Omental fat pad (tissue), 4 donors: ENCODE measurements at places on chromosomes 3 and 15. TPM values are rescaled to one million over a fixed set of nuclear protein-coding genes. Genes with fewer than 3 reads are reported as not detected.

SLC12A1 gene
- not detected for total RNA-seq

ANKRD63 gene
- not detected for total RNA-seq

CIDEC gene
- 698 TPM for total RNA-seq

LRRC31 gene
- total RNA-seq = not detected

ITPKA gene
- total RNA-seq = not detected

CCDC33 gene
- not detected for total RNA-seq

MYRIP gene
- total RNA-seq = 9.6 TPM

GLT8D1 gene
- 49.8 TPM for total RNA-seq

CTXN2 gene
- total RNA-seq = not detected

SPTBN5 gene
- total RNA-seq = 3.8 TPM

PLIN1 gene
- total RNA-seq = 835 TPM

ACTC1 gene
- total RNA-seq = 0.93 TPM

GCSAM gene
- not detected for total RNA-seq

CCR9 gene
- 0.24 TPM for total RNA-seq

DHX30 gene
- 56.3 TPM for total RNA-seq

ROPN1B gene
- total RNA-seq = not detected

MST1R gene
- total RNA-seq = 5.3 TPM

PP2D1 gene
- total RNA-seq = not detected

MITF gene
- 13.7 TPM for total RNA-seq
